ENCODE measurements at places on chromosomes 1 and 21.

GRCh38 chr1:218345673-218346390 lies 696 bp downstream of the TGFB2 start:
- DNase-seq, result no peak

GRCh38 chr1:211415700-211416099 lies 76.3 kb downstream of the RD3 start:
- DNase-seq, result no peak

DNA sequence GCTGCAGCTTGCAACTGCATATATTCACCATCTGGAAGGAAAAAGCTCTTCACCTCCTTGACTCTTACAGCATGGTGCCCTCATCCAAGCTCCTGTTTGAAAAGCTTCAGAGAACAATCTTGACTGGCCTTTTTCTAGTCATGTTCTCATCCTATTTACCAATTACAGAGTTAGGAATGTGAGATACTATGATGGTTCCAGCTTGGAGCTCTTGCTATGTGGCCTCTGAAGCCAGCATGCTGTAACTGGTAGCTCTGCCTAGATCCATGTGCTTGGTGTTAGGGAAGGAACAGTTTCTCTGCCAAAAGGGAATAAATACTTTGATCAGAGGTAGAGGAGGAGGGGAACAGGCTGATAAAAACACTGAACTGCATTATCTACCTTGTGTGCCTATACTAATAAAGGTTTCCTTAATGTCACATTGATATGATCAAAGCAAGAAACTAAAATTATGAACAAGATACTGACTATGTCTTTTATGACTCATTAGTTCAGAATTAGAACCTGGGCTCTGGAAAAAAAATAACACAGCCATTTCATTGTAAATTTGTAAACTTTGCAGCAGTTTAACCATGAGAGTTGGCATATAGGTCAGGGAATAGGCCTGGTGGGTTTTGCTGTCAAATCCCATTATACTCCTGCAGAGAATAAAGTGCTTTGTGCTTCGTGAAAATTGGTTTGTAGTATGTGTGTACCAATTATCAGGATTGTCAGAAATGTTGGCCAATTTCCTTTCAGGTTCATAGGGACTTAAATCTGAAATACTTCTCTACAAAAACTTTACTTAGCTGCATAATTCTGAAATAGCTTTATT lies 92.7 kb downstream of the LEPR start:
- no peak for DNase-seq

DNA sequence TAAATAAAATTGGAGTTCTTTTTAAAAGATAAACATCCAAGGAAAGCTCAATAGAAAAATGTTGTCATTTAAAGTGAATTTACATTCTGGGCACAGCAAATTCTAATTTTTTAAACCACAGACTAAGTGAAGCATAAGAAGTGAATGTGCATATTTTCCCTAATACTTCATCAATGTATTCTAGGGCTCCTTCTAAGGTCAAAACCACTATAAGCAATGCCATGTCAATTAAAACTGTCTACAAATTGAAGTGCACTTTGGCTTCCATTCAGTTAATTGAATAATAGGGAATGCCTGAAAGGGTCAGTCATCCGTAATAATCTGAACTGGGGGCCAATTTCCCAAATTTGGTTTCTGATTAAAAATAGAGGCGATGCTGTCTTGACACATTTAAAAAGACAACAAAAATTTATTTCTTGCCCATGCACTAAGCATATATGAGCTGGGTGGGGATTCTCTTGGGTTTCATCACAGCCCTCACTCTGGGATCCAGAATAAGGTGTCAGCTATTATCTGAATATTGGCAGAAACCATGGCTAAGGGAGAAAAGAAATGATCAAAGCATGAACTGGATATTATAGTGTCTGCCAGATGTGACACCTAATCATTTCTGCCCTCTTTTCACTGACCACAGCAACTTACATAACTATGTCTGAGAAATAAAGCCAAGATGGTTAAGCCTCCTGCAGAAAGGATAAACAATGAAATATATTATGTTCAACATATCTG lies 660.6 kb upstream of the B3GALT2 start:
- no peak for DNase-seq

DNA sequence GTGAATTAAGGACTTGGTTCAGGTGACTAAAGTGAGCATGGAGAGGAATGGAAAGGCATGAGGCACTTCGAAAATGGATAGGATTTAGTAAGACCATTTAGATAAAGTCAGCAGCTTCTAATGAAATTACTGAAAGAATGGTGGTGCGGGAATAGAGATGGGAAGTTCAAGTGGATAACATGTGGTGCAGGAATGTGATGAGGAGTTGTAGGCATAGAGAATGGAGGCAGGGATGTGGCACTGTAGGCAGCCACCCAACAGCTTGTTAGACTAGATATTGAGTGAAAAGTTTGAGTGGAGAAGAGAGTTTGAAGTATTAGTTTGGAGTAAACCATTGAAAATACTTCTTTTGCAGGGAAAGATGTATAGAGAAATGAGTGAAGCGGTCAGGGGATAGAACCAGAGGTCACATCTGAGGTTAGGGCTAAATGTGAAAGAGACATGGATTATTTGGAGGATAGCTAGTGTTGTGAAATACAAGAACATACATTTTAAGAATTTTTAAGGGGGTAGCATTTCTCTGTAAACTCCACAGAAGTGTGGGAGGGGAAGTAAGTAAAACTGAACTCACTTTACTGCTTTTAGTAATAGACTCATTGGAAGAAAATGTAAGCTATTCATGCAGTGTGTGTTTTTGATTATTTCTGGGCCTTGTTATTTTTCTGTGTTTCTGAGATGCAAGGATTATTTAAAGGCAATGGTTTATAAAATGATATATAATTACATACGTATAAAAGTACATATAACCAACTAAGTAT lies 46.2 kb downstream of the DYRK1A start:
- DNase-seq, result no peak

DNA sequence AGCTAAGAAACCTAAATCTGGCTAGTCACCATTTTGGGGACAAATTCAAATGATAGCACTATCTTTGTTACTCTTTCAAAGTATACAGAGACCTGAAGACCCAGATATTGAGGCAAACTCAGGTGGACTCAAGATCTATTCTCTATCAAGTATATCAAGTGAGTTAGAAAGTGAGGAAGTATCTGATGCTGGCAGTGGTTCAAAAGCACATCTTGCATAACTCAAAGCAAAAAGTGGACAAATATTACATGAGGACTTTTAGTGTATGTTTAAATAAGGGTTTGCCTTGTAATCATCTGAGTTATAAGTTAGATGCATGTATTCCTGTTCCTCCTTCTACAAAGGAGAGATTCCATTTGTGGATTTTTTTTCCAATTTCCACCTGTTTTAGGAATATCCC lies 338.4 kb downstream of the DISC1 start:
- no peak for DNase-seq

DNA sequence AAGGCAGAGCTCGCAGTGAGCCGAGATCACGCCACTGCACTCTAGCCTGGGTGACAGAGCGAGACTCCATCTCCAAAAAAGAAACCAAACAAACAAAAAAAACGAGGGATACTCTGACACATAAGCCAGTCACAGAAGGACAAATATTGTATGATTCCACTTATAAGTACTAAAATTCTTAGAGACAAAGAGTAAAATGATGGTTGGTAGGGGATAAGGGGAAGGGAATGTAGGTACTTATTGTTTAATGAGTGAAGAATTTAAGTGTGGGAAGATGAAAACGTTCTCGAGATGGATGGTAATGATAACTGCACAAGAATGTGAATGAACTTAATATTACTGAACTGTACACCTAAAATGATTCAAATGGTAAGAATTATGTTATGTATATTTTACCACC lies 66.7 kb upstream of the GUCA2A start:
- DNase-seq, result no peak

GRCh38 chr1:15756143-15757015 lies 2.2 kb upstream of the FBLIM1 start:
- DNase-seq, result no peak

GRCh38 chr1:65911679-65912078 lies 119.0 kb downstream of the PDE4B start:
- no peak for DNase-seq

DNA sequence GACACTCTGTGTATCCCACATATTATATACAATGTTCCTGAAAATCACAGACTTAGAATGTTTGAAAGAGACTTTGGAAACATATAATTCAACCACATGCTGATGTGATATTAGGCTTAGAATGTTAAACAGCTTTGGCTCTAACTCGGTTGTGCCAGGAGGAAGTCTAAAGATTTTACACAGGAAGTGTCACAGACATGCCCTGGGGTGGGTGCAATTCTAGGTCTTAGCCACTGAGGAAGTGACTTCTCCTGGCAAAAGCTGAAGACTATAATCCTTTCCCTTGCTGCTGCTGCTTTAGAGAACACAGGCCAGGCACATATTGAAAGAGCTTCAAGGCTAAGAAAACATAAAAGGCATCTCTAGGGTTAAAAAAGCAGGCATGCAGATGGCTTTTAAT lies 51.0 kb downstream of the RPL5 start:
- DNase-seq, result peak; percentile 15

DNA sequence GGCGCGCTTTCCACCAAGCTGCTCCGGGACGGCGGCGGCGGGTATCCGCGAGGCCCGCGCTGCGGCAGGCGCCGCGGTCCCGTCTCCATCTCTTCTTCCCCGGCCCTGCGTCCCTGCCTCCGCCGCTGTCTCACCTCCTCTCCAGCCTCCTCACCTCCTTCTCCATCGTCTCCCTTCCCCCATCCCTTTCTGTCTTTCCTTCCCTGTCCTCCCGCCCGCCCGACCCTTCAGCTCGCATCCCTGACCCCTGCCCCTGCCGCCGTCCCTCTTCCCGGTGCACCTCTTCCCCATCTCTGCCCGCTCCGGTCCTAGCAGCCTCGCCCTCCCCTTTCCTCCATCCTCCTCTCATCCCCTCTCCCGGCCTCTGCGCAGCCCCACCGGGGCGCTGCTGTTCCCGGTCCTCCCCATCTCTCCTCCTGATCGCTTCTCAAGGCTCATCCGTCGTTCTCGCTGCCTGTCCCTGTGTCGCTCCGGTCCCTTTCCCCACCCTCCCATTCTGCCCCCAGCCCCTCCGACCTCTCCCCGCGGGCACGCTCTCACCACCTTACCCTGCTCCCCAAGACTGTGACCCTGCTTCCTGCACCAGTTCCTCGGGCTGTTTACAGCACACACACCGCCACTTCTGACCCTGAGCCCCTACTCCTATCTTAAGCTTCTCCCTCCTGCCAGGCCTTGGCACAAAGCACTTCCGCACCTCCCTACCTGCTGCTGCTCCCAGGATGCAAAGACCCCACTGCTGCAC lies 760 bp upstream of the NPHP4 start:
- DNase-seq, result no peak

DNA sequence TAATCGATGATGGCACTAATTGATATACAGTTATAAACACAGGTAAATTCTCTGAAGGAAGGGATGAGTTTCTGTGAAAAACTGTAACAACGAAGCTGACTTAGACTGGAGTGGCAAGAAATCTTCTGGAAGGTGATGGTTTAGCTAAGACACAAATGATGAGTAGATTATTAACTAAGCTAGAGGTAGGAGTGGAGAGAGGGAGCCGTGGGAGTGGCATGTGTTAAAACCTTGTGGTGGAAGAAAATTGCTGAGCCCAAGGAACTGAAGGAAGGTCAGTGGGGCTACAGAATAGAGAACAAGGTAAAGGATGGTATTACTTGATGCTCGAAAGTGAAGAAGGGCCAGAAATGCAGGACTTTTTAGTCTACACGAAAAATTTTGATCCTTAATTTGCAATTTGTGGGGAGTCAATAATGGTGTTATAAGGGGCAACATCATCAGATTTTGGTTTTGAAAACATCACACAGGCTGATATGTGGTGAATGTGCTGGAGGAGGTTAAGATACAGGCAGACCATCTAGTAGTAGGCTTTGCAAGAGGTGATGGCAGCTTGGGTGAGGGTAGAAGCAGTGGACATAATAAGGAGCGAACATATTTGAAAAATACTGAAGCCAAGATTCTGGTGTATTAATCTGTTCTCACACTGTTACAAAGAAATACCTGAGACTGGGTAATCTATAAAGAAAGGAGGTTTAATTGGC lies 93.8 kb downstream of the S1PR1 start:
- no peak for DNase-seq

DNA sequence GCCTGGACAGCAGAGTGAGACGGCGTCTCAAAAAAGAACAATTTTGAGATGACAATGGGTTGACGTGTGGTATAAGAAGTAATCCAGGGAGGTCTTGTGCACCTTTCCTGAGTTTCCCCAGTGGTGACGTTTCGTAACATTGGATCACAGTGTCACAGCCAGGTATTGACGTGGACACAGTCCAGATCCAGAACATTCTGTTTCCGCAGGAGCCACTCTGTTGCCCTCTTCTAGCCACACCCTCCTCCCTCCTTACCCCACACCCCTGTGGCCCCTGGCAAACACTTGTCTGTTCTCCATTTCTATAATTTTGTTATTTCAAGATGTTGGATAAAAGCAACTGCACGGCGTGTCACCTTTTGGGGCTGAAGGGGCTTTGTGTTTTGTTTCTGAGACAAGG lies 6.5 kb upstream of the TRAPPC10 start:
- no peak for DNase-seq

DNA sequence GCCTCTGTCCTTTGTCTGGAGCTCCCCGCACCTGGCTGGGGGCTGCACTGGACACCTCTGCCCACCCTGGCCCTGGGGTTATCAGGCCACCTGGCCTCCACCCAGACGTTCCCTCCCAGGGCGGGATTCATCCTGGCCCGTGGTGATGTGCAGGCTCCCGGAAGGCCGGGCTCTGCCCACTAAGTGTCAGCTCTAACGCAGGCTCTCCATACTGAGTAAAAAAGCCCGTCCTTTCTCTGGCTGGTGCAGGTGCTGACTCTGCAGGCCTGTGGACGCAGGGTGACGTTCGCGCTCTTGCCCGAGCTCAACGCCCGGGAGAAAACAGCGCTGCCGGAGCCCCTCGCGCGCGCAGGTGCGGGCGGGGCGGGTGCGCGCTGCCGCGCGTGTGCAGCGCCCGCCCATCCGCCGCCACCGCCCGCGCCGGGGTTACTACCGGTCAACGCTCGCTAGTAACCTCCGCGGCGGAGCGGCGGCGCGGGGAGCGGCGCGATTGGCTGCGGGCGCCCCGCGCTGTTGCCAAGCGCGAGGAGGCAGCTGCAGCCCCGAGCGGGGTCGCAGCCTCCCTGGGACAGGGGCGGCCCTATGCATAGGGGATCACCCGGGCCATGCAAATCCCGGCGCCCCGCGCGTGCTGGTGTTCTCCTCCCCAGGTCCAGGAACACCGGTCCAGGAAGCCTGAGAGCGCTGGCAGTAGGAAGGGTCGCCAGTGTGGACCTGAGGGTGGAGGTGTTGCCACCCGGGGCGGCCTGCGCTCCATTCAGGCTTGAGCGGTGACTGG lies 15.7 kb downstream of the ABCG1 start:
- DNase-seq, result peak; percentile 65

- DNase-seq, result peak; percentile 30
Measured at GRCh38 chr1:151968058-151968457, 25.6 kb downstream of the S100A10 start.

GRCh38 chr1:117675907-117676430 lies 70.1 kb downstream of the TENT5C start:
- DNase-seq, result no peak

Data from activated CD4-positive, alpha-beta T cell treated with anti-CD3 and anti-CD28 coated beads for 1 hour (primary cell).